ENCODE measurements at places on chromosomes 7 and 10.

GRCh38 chr10:43623351-43623750 lies 17.1 kb downstream of the ZNF485 start:
- DNase-seq = no peak

- no peak for DNase-seq
These were observed 18.6 kb upstream of the ZMIZ2 start for GRCh38 chr7:44729949-44730590.

DNA sequence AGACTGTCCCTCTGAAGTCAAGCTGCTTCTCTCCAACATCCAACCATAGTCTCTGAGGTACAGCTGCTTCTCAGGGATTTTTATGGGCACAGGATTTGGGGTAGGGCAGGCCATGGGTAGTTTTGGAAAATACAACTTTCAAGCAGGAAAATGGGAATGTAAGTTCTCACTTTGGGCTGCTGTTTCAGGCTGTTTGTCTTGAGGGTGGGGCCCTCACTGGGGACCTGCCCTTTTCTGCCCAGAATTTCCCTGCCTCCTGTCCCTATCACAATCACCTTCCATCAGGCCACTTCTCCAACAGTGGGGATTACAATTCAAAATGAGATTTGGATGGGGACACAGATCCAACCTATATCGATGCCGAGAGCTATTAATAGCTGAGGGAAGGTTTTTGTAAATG lies 24.5 kb downstream of the SSMEM1 start:
- no peak for DNase-seq

GRCh38 chr10:21424459-21424861 lies 101.0 kb downstream of the SKIDA1 start:
- DNase-seq = no peak

DNA sequence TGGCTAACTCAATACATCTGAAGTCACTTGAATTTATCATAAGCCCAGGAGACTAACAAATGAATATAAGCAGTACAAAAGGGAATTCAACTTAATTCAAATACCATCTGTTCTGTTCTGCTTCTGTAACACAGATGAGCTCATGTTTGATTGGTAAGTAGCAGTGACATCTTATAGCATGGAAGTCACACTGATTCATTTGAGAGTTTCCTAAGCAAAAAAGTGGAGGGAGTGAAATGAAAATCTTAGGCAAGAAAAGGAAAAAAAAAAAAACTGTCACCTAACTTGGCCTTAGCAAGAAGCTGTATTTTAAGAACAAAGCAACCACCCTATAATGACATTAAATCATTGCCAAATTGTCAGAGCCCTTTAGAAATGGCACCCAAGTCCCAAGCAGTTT lies 49.5 kb downstream of the SMURF1 start:
- no peak for DNase-seq

Measured in Ammon's horn (tissue), 1 donor.